ENCODE measurements at places on chromosomes 1 and 21. TPM values are rescaled to one million over a fixed set of nuclear protein-coding genes. Genes with fewer than 3 reads are reported as not detected.

The APCS gene
- not detected for total RNA-seq

The KIF1B gene
- 32.1 TPM for total RNA-seq

The PROX1 gene
- 2.9 TPM for total RNA-seq

The FAM72C gene
- 8.0 TPM for total RNA-seq

The S100A7 gene
- total RNA-seq, result not detected

DNA sequence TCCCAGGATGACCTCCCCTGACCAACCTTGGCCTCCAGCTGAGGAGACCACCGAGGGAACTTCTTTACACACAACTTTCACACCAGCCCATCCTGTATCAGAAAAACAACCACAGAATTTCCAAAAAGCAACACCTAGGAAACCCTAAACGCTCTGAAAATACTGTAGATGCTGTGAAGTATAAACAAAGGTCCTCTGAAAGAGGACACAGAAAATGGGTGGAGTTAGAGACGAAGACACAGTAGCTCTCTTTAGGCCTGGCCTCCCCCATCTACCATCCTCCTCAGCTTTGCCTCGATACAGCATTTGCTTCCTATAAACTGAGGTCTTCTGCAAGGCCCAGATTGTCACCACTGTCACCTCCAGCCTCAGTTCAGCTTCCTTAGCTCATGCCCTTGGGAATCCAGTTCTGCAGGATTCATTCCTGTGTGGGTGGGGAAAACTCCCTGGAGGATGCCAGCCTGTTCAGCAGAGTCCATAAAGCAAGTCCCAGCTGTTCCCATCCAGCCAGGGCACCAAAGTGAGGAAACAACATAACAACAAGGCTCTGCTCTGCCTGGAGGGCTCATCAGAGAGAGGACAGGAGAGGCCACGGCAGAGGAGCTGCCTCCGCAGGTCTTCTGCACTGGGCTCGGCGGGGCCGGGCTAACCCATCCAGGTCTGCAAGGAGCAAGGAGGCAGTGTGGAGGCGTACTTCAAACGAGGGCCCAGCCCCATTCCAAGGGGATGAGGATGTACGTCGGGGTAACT lies 15.0 kb downstream of the PIK3C2B start:
- peak; percentile 15 for DNase-seq

GRCh38 chr1:183956559-183957188 lies 80.9 kb downstream of the COLGALT2 start:
- DNase-seq, result no peak

- no peak for DNase-seq
These were observed 15.9 kb downstream of the TMEM63A start for GRCh38 chr1:225866061-225866837.

DNA sequence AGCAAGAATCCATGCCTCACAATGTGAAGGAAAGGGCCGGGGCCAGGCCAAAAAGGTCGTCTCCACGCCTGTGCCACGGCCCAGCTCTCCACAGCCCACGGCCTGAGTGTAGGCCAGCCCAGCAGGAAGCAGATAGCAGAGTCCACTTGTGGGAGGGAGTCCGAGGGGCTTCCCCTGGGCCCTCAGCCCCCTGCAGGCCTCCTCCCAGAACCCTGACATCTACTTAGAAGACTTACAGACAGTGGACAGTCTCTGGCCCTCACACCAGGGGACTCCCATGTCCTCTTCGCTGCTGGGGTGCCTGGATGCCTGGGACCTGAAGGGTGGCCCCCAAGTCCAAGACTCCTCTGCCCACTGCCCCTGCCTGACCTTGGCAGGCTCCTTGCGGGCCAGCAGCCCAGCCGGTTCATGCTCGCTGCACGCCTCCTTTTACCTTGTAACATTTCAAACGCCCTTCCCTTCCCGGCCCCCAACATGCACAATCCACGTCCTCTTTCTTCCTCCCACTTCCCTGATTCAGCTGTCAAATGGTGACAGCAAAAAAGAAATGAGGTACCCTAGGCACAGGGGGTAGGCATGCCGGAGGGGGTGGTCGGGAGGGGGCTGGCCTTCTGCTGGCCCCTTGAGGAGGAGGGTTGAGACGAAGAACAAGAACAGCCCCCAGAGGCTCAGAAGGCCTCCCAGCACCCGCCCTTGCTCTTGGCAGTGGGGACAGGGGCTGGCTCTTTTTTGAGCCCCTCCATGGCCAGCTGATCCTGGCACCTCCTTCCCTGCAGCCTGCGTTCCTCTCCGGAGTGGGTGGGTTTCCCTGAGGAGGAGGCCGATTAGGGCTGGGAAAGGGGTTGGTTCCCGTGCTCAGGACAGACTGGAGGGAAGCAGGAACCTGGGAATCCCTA lies 997 bp upstream of the PTPN7 start:
- peak; percentile 61 for DNase-seq

DNA sequence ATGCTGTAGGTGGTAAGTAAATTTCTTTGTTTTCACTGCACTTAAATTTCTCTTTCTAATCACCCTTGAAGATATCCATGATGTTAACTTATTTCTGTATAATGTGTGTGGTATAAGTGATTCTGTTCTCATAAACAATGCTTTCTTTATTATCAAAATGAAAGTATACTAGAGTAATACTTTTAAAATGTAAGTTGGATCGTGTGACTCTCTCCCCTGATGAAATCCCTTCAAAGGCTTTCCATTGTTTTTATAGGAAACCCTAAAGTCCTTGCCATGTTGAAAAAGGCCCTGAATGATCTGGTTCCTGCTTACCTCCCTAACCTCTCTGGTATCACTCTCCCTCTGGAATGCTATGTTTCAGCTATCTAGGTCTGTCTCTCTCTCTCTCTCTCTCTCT lies 191.1 kb upstream of the LHX8 start:
- no peak for DNase-seq

DNA sequence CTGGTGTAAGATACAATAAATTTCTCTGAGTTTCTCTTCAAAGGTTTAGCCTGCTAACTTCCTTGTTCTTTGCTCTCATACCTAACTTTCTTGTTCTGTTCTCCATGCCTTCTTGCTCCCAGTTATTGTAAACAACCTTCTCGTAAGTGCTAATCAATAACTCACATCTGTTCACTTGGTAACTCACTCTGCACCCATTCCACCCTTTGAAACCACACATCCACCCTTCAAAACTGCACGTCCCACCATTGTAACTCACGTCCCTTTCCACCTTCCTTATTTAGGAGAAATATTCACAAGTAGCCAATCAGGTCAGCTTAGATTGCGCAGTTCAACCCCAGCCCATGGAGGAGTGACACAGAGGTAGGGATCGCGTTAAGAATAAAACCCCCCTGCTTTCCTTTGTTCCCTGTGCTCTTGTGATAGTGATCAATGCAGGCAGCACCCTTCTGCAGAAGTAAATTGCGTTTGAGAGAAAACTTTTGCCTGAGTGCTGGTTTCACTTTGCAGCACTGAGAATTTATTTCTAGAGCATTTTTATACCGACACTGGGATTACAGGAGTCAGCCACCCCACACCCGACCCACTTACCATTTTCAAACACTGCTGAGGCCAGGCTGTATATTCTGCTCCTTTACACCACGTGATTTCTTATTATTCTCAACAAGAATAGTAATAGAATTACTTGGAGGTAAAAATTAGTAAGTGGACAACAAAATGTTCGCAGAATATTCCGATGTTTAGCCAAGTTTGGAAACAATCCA lies 789.2 kb upstream of the RGS18 start:
- no peak for DNase-seq

Data from H7 (cell line).